ENCODE measurements at places on chromosomes 11 and 22.
A peak's percentile ranks its signal among the peaks of the same experiment; 100 is the strongest.

- DNase-seq: no peak
These were observed 14.7 kb downstream of the ABTB2 start for GRCh38 chr11:34343153-34343552.

GRCh38 chr11:46063138-46063537, 58.1 kb downstream of the PHF21A start:
- no peak for DNase-seq

GRCh38 chr11:29484548-29484947, 532.3 kb downstream of the KCNA4 start:
- no peak for DNase-seq

DNA sequence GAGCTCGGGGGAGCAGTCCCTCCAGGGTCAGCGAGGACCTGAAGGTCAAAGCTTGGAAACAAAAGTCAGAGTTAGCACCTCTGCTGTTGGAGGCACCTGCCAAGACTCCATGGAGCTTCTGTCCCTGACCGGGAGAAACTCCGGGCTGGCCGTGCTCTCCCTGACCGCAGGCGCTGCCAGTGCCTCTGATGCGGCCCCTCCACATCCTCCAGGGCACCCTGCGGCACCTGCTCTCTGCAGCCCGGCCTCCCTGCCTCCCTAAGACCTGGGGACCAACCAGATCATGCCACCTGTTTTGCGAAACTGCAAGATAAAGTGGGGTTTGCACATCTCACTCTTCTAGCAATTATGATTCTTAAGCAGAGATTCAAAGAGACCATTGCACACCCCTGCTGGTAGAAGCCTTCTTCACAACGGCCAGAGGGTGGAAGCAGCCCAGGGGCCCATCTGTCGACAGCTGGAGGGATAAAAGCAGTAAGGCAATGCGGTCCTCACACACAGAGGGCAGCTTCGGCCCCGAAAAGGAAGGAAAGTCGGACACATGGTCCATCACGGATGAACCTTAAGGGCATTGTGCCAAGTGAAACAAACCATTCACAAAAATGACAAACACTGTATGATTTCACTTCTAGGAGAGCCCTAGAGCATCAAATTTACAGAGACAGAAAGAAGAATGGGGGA, 477.1 kb downstream of the BRD1 start:
- no peak for DNase-seq

DNA sequence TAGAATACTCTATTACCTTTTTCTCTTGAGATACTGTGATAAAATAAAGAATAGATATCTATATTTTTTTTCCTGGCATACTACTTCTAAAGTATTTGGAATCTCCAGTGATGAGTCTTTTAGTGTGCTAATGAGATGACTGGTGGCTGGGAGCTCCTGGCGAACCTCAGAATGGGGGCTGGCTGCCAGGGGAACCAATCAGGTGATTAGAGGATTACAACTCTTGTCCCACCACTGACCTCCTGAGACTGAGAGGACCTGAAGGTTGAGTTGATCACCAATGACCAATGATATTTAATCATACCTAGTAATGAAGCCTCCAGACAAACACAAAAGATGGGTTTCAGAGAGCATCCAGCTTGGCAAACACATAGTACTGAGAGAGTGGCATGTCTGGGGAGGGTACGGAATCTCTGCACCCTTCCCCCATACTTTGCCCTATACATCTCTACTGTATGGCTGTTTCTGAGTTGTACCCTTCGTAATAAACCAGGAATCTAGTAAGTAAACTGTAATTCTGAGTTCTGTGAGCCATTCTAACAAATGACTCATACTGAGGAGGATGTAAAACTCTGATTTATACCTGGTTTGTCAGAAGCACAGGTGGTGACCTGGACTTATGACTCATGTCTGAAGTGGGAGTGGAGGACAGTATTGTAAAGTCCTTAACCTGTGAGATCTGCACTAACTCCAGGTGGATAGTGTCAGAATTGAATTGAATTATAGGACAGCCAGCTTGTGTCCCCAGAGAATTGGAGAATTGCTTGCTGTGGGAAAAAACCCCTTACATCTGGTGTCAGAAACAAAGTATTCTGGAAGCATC, 325.3 kb upstream of the LRRC4C start:
- DNase-seq: no peak

- DNase-seq: no peak
These were observed 235.4 kb downstream of the METTL15 start for GRCh38 chr11:28343304-28344233.

DNA sequence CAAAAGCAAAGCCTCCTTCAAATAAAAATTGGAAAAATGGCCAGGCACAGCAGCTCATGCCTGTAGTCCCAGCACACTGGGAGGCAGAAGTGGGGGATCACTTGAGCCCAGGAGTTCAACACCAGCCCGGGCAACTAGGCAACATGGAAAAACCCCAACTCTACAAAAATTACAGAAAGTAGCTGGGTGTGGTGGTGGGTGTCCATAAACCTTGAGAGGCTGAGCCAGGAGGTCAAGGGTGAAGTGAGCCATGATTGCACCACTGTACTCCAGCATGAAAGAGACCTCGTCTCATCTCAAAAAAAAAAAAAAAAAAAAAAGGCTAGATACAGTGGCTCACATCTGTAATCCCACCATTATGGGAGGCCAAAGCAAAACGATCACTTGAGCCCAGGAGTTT, 22.3 kb downstream of the DDX6 start:
- DNase-seq: no peak

DNA sequence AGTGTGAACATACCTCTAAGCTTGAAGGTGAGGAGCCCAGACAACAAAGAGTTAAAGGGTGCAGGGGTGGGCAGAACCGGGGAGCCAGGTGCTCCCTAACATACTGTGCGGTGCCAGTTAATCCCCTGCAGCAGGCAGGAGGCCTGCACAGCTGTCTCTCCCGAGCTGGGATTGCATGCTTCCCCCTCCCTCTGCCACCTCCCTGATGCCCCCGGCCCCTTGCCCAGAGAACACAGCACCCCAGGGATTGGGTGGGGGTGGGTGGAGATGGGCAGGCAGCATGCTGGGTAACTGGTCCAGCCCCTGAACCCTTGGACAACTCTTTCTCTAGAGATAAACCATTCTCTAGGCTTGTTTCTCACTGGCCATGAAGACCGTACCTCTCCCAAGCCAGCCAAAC, 67.7 kb upstream of the MYOD1 start:
- DNase-seq: no peak

DNA sequence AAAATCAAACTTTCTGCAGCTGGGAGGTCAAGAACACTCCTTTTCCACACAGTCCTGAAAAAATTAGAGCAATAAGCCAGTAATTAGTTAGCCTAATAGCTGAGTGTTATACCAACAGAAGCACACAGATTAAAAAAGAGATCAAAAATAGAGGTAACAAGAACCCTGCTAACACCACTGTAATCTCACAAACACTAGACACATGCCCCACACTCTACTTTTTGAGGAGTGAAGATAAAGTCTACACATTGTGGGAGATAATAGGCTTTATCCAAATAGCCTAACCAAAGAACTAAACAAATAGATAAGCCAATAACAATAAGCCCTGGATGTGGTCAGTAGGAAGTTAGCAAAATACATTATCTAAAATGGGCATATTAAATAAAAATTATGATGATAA, 372.7 kb upstream of the ANO5 start:
- DNase-seq: no peak

DNA sequence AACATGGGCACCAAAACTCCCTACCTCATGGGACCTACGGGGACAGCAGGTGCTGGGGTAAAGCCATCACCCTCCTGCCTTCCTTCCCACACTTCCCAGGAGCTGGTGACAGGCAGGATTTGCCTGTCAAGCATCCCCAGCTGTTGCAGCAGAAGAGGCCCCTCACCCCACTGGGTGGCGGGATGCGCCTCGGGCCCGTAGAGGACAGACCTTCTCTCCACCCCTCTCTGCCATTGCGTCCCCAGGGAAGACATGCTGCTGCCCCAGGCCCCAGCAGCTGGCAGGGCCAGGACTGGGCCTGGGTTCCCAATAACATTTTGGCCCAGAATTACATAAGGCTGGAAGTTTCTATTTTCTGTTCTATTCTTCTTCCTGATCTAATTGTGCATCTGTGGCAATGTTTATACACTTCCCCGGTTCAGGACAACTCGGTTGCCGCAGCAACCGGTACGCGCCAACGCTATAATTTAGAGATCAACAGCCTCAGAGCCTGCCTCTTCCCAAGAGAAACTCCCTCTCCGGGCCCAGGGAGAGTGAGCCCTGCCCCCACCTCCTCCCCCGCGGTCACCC, 25.4 kb downstream of the KCNJ4 start:
- DNase-seq: no peak

GRCh38 chr11:36288442-36289225, 590 bp downstream of the COMMD9 start:
- no peak for DNase-seq

GRCh38 chr11:45809456-45810395, 4.8 kb downstream of the SLC35C1 start:
- no peak for DNase-seq

- DNase-seq: no peak
These were observed 12.9 kb upstream of the CRKL start for GRCh38 chr22:20904008-20904979.

- DNase-seq: no peak
These were observed 34.9 kb upstream of the ACER3 start for GRCh38 chr11:76825726-76826396.

DNA sequence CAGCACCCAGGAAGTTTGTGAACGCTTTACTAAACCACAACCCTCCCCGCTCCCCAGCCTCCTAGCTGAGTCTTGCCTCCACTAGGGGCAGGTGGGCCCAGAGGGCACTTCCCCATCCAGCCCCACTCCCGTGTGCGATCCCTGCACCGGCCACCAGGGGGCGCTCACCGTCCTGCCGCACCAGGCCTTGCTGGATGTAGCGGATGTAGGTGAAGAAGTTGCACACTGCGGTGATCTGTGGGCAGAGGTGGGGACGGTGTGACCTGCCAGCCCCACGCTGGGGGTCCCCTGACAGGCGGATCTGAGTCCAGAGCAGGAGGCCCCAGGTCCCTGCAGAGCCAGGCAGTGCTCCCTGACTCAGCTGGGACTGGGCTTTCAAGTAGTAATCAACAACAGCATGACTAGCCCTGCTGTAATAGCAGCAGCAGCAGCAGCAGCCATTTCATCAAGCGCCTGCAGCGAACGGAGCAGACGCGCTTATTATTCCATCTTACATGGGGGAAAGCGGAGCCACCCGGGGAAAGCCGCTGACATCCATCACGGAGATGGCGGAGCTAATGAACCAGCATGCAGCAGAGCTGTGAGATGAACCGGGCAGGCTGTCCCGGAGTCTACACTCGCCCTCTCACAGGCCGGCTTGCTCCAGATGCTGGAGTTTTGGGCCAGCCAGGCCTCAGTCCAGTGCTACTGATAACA, 7.9 kb upstream of the FADS3 start:
- DNase-seq: peak; percentile 87

GRCh38 chr11:121890946-121891515, 225.0 kb downstream of the BLID start:
- DNase-seq: no peak

- DNase-seq: no peak
These were observed 3.3 kb downstream of the USP47 start for GRCh38 chr11:11845071-11845470.

GRCh38 chr11:61916737-61917333, 531 bp downstream of the RAB3IL1 start:
- DNase-seq: no peak

- no peak for DNase-seq
These were observed 5.5 kb upstream of the CXCR5 start for GRCh38 chr11:118878163-118878563.

DNA sequence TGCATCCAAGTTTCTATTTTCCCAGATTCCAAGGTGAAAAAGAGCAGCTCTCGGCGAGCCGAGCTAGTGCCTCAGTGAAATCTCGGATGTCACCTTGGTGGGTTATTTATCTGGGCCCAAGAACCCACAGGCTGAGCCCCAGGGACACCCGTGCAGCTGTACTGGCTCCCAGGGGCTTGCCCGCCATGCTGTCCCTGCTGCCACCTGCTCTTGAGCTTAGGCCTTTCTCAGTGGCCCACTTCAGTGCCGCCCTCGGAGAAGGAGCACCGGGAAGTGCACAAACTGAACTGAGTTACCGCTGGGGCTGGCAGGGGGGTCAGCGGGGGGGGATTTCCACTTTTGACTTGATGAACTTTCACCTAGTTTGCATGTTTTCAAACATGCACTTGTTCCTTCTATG, 27.9 kb downstream of the CPT1A start:
- no peak for DNase-seq

GRCh38 chr11:37948258-37948657, 1350.2 kb upstream of the RAG2 start:
- no peak for DNase-seq

GRCh38 chr11:17371614-17372013, 16.8 kb downstream of the KCNJ11 start:
- DNase-seq: no peak

GRCh38 chr11:63909591-63910506, 7.1 kb downstream of the RCOR2 start:
- DNase-seq: no peak

GRCh38 chr22:24422102-24422665, 5.2 kb upstream of the ADORA2A start:
- DNase-seq: no peak

- DNase-seq: no peak
These were observed 15.2 kb downstream of the SHANK3 start for GRCh38 chr22:50687829-50688228.

DNA sequence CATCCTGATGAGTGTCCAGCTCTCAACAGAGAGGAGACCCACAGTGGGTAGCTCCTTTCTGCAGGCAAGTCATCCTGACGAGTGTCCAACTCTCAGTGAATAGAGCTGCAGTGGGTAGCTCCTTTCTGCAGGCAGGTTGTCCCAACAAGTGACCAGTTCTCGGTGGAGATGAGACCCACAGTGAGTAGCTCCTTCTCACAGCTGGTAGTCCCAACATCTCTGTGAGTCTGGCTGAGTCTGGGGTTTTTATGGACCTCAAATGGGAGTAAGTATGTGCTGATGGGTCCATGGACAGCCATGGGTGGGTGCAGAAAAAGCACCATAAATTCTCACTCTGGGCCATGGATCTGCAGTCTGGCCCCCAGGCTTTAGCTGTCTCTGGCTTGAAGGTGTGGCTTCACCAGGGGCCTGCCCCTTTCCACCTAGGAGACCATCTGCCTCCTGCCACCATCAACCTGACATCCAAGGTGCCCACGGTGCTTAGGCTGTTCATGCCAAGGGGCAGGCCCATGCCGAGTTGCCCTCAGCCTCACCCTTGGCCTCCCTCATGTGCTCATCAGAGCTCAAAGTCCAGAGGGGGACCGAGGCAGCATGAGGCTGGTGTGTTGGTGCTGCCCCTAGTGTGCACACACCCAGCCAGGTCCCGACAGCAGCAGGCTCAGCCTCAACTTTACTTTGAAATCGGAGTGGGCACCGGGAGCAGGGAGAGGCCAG, 15.3 kb downstream of the NPAT start:
- no peak for DNase-seq

- no peak for DNase-seq
These were observed 82.4 kb upstream of the CLDN5 start for GRCh38 chr22:19606332-19607191.

DNA sequence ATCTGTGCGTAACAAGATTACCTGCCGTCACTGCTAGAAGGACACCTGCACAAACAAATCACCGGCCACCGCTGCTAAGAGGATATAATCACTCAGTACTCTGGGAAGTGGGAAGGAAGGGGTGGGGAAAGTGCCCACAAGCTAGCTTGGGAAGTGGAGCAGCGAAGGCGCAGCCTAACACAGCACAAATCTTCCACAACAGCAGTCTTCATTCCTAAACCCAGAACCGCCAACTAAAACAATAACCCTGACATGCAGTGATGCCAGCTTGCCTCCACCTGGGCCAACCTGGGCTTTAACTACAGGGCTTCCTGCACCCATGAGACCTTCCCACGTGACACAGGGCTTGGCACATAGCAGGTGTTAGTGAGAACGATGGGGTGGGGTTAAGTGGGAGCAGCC, 5.1 kb downstream of the DGCR2 start:
- no peak for DNase-seq
